ENCODE measurements at places on chromosomes 13 and 19.
A peak's percentile ranks its signal among the peaks of the same experiment; 100 is the strongest.

- no peak for DNase-seq
Observed at GRCh38 chr19:28117143-28117542, 1095.8 kb downstream of the UQCRFS1 start.

GRCh38 chr19:4098493-4098892 lies 25.4 kb downstream of the MAP2K2 start:
- DNase-seq = no peak

DNA sequence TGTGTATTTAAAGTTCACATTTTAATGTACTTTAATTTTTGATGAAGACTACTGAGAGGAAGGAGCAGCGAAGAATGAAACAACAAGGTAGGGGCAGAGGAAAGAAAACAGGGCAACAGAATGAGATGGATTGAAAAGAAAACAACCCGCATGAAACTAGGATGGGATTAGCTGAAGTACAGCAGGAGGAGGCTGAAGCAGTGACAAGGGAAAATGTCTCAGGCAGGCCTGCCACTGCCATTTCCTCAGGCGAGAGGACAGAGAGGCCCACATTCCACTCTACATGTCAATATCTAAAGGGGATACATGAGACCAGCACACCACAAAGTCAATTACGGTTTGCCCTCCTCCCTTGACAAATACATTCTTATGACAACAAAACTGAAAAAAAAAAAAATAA lies 1703.2 kb downstream of the EFNB2 start:
- no peak for DNase-seq

- peak; percentile 15 for DNase-seq
Observed at GRCh38 chr13:97359181-97360057, 74.5 kb upstream of the RAP2A start.

Data from activated CD4-positive, alpha-beta T cell treated with anti-CD3 and anti-CD28 coated beads, Interleukin-2, amount 50 U/mL, for 1 hour (primary cell).